ENCODE measurements at places on chromosomes 5 and 9. TPM values are rescaled to one million over a fixed set of nuclear protein-coding genes. Genes with fewer than 3 reads are reported as not detected.

The IQGAP2 gene
- total RNA-seq: 43.5 TPM

The GRIN1 gene
- total RNA-seq: 0.05 TPM

- no peak for DNase-seq
- H3K4me3 ChIP-seq: no peak overlapping the region
- H3K36me3 ChIP-seq: peaks cover 9% of the 10 kb centered on the region
- H3K4me1 ChIP-seq: no peaks in the 10 kb centered on the region
- H3K27ac ChIP-seq: no peak overlapping the region
- no peaks in the 10 kb centered on the region for H3K27me3 ChIP-seq
Observed at GRCh38 chr9:105632807-105633206, 29.4 kb upstream of the TAL2 start.

- no peaks in the 10 kb centered on the region for H3K36me3 ChIP-seq
- no peaks in the 10 kb centered on the region for H3K4me1 ChIP-seq
- H3K27me3 ChIP-seq: peaks cover 32% of the 10 kb centered on the region
- no peak within 1 kb of the TSS for H3K27ac ChIP-seq
Observed at GRCh38 chr5:147509710-147510651, at the start of gene DPYSL3. DPYSL3 (minus strand) TSS chr5:147510068; CDS start chr5:147509858, 210 bp downstream.

The PHF24 gene
- total RNA-seq: 0.08 TPM

- H3K36me3 ChIP-seq: peaks cover 11% of the 10 kb centered on the region
- DNase-seq: no peak
- H3K27me3 ChIP-seq: no peaks in the 10 kb centered on the region
Observed at GRCh38 chr9:89732295-89732938, 127.6 kb downstream of the GADD45G start.

GRCh38 chr5:73947906-73948640 is 322.1 kb downstream of the ARHGEF28 start:
- no peak for DNase-seq
- no peaks in the 10 kb centered on the region for H3K4me1 ChIP-seq
- no peaks in the 10 kb centered on the region for H3K27me3 ChIP-seq
- no peak overlapping the region for H3K27ac ChIP-seq
- no peak overlapping the region for H3K4me3 ChIP-seq
- no peaks in the 10 kb centered on the region for H3K36me3 ChIP-seq
